Liver (tissue), 10 donors: ENCODE measurements at places on chromosomes 5 and 9. TPM values are rescaled to one million over a fixed set of nuclear protein-coding genes. Genes with fewer than 3 reads are reported as not detected.

BHMT gene
- 27.7 TPM for total RNA-seq

PCDHB16 gene
- 0.09 TPM for total RNA-seq

TMC1 gene
- not detected for total RNA-seq

TCF7 gene
- 1.8 TPM for total RNA-seq

MAMDC2 gene
- 4.4 TPM for total RNA-seq

EPB41L4A gene
- 8.0 TPM for total RNA-seq

RIGI gene
- total RNA-seq: 7.4 TPM

DNA sequence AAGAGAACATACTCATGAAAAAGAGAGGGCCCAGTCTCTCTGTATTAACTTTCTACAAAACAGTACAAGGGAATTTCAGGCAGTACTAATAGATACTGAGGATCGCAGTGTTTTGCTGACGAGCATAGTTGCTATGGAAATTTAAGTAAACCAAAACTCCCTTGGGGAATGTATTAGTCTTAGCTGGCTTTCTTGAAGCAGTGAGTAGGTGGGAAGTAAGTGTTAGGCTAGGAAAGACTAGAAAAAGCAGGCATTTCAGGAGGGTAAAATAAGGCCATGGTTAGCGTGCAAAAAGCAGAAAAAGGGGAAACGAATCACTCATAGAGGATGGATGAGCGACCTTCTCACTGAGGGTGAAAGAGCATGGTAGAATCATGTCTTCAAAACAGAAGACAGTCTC, 84.3 kb upstream of the ACTBL2 start:
- no peaks in the 10 kb centered on the region for H3K27me3 ChIP-seq
- DNase-seq: no peak
- H3K4me1 ChIP-seq: no peaks in the 10 kb centered on the region
- H3K36me3 ChIP-seq: no peaks in the 10 kb centered on the region
- H3K4me3 ChIP-seq: no peak overlapping the region
- H3K27ac ChIP-seq: no peak overlapping the region

- no peak for DNase-seq
- H3K36me3 ChIP-seq: no peaks in the 10 kb centered on the region
- H3K27ac ChIP-seq: no peak overlapping the region
- no peak overlapping the region for H3K4me3 ChIP-seq
- no peaks in the 10 kb centered on the region for H3K27me3 ChIP-seq
- no peaks in the 10 kb centered on the region for H3K4me1 ChIP-seq
These were observed 98.1 kb downstream of the PAX5 start for GRCh38 chr9:36935768-36936497.

- no peaks in the 10 kb centered on the region for H3K27me3 ChIP-seq
- H3K4me3 ChIP-seq: no peak overlapping the region
- DNase-seq: no peak
- no peaks in the 10 kb centered on the region for H3K36me3 ChIP-seq
These were observed 584.5 kb upstream of the DMAC1 start for GRCh38 chr9:8384091-8384490.

DNA sequence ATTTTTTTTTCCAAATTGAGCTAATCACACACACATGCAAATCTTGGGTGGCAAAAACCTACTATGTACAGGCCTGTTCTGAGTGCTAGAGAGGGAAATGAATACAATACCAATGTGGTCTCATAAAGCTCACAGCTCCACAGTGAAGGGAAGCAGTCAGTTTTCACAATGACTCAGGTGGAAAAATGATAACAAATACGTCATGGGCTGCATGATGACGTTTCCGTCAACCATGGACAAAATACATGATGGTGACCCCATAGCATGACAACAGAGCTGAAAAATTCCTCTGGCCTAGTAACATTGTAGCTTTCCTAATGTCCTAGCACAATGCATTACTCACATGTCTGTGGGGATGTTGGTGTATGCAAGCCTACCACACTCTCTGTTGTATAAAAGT, 252.5 kb downstream of the TRIM32 start:
- DNase-seq: no peak
- no peak overlapping the region for H3K4me3 ChIP-seq
- no peaks in the 10 kb centered on the region for H3K27me3 ChIP-seq
- H3K27ac ChIP-seq: no peak overlapping the region
- no peaks in the 10 kb centered on the region for H3K36me3 ChIP-seq

GRCh38 chr9:6096821-6097220, 81.4 kb upstream of the RANBP6 start:
- H3K36me3 ChIP-seq: no peaks in the 10 kb centered on the region
- H3K27me3 ChIP-seq: no peaks in the 10 kb centered on the region
- H3K4me1 ChIP-seq: no peaks in the 10 kb centered on the region
- DNase-seq: no peak
- H3K27ac ChIP-seq: no peak overlapping the region
- no peak overlapping the region for H3K4me3 ChIP-seq

GRCh38 chr9:33818847-33819500, 2.0 kb downstream of the UBE2R2 start:
- H3K27me3 ChIP-seq: no peaks in the 10 kb centered on the region
- peaks cover 40% of the 10 kb centered on the region for H3K4me1 ChIP-seq
- no peak for DNase-seq
- H3K4me3 ChIP-seq: peak overlapping the region; percentile 97
- peak overlapping the region; percentile 94 for H3K27ac ChIP-seq
- no peaks in the 10 kb centered on the region for H3K36me3 ChIP-seq

DNA sequence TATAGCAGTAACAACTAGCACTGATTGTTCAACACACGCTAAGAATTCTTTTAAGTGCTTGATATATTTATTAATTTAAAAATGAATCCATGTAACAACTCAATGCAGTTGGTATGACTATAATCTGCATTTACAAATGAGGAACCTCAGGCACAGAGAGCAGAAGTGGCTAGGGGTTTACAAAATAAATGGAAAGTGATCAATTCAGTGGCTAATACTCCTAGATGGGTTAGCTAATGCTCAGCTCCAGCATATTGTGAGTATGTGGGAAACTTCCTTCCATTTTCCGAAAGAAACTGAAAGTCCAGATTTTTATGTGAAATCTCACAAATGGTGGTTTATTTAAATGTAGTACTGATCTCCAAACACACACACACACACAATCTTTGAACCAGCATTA, 128.0 kb downstream of the RFX3 start:
- H3K27ac ChIP-seq: no peak overlapping the region
- no peaks in the 10 kb centered on the region for H3K36me3 ChIP-seq
- no peaks in the 10 kb centered on the region for H3K27me3 ChIP-seq
- DNase-seq: no peak
- H3K4me3 ChIP-seq: no peak overlapping the region
- no peaks in the 10 kb centered on the region for H3K4me1 ChIP-seq

DNA sequence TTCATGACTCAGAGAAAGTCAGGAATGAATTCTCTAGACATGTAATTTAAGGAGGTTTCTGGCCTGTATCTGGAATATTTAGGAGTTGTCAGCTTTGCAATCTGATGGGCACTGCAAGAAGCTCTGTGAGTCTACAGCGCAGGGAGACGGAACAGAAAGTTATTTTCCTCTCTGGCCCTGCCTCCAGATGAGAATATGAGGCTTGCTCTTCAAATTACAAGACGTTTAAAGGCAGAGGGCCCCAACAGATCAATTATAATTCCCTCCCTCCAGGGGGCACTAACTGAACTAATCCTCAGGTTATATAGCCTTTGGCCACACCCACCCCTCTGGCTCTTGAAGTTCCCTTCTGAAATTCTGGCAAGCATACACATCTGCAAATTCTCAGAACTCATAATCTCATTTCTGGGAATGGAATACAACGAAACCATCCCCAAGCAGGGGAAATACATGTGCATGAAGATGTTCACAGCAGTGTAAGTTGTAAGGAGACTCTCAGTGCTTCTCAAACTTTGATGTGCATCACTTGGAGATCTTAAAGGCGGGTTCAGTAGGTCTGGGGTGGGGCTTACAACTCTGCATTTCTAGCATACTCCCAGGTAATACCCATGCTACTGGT, 307.6 kb downstream of the CWC27 start:
- no peaks in the 10 kb centered on the region for H3K4me1 ChIP-seq
- H3K27me3 ChIP-seq: no peaks in the 10 kb centered on the region
- DNase-seq: no peak
- H3K4me3 ChIP-seq: no peak overlapping the region
- no peaks in the 10 kb centered on the region for H3K36me3 ChIP-seq

DNA sequence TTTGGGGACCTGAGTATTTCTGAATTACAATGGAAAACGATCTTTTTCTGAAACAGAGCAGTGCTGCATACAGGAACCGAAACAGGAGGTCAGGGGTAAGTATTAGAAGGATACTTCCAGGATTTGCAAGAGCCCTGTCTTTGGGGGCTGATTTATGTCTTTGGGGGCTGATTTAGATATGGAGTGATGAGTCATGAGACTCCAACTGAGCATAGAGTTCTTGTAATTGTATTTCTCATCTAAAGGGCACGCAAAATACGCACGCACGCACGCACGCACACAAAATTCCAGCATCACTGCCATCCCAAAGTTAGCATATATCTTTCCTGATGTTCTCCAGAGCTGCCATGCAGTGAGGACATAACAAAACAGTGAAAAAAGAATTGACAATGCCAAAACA, 414.8 kb upstream of the CCNH start:
- no peak for DNase-seq
- no peak overlapping the region for H3K27ac ChIP-seq
- H3K4me1 ChIP-seq: peaks cover 7% of the 10 kb centered on the region
- H3K4me3 ChIP-seq: no peak overlapping the region
- no peaks in the 10 kb centered on the region for H3K36me3 ChIP-seq

GRCh38 chr5:149133795-149134777, 7.2 kb upstream of the ABLIM3 start:
- H3K4me1 ChIP-seq: peaks cover 39% of the 10 kb centered on the region
- H3K36me3 ChIP-seq: no peaks in the 10 kb centered on the region
- H3K4me3 ChIP-seq: no peak overlapping the region
- H3K27me3 ChIP-seq: no peaks in the 10 kb centered on the region

DNA sequence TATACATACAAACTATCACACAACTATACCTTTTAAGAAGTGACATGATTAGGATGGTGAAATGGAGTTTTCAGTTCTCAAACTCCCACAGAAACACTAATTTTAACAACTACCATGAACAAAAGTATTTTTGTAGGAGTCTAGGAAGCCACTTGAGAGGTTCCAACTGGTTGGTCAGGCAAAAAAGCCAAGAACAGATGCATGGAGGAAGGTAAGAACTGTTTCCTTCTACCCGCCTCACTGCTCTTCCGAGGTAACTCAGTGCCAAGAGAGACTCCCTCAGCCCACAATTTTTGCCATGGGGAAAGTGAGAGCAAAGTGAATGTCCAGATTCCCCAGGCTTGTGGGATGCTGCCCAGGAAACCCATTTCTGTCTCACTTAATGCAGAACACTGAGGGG, 15.7 kb downstream of the BTNL8 start:
- no peak overlapping the region for H3K27ac ChIP-seq
- no peaks in the 10 kb centered on the region for H3K27me3 ChIP-seq
- H3K4me1 ChIP-seq: no peaks in the 10 kb centered on the region
- no peak overlapping the region for H3K4me3 ChIP-seq

GRCh38 chr9:93950619-93951601, 4.2 kb downstream of the BARX1 start:
- DNase-seq: no peak
- H3K36me3 ChIP-seq: no peaks in the 10 kb centered on the region
- H3K27ac ChIP-seq: no peak overlapping the region
- H3K27me3 ChIP-seq: peaks cover 33% of the 10 kb centered on the region
- H3K4me1 ChIP-seq: peaks cover 38% of the 10 kb centered on the region

GRCh38 chr5:17135050-17135449, 82.4 kb upstream of the BASP1 start:
- H3K4me1 ChIP-seq: no peaks in the 10 kb centered on the region
- H3K4me3 ChIP-seq: no peak overlapping the region
- no peak for DNase-seq
- no peaks in the 10 kb centered on the region for H3K27me3 ChIP-seq
- H3K27ac ChIP-seq: no peak overlapping the region
- no peaks in the 10 kb centered on the region for H3K36me3 ChIP-seq

- H3K27me3 ChIP-seq: no peaks in the 10 kb centered on the region
- no peaks in the 10 kb centered on the region for H3K36me3 ChIP-seq
- H3K27ac ChIP-seq: no peak overlapping the region
- no peak for DNase-seq
These were observed 676.5 kb downstream of the DMRTA1 start for GRCh38 chr9:23123048-23123632.

- no peak overlapping the region for H3K27ac ChIP-seq
- H3K27me3 ChIP-seq: no peaks in the 10 kb centered on the region
- no peaks in the 10 kb centered on the region for H3K36me3 ChIP-seq
- no peak overlapping the region for H3K4me3 ChIP-seq
- H3K4me1 ChIP-seq: peaks cover 7% of the 10 kb centered on the region
These were observed 141.0 kb downstream of the PBX3 start for GRCh38 chr9:125888211-125888610.

DNA sequence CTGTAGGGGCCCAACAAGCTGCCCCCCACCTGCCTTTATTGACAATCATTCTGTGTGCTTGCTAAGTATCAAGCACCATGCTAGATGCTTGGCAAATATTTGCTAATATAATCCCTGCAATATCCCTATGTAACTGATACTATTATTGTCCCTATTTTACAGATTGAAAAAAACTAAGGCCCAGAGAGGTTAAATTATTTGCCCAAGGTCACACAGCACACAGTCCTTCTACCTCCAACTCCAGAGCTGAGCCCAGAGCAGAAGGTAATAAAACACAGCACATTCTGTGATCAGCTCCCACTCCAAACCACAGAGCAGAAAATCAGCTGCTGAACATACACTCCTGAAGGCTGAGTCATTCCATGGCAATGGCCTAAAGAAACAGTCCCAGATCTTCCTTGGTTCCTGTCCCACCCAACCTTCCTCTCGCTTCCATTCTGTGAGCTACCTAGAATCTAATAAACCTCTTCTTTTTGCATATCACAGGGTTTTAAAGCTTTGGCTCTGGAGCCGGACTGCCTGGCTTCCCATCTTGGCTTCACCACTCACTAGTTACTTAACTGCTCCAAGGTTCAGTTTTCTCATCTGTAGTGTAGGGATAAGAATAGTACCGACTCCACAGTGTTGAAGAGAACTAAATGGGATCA, 66.7 kb upstream of the ADRA1B start:
- H3K4me1 ChIP-seq: no peaks in the 10 kb centered on the region
- no peaks in the 10 kb centered on the region for H3K36me3 ChIP-seq
- H3K27me3 ChIP-seq: no peaks in the 10 kb centered on the region
- no peak overlapping the region for H3K4me3 ChIP-seq
- DNase-seq: no peak

- no peak overlapping the region for H3K4me3 ChIP-seq
- peak; percentile 71 for DNase-seq
- H3K27me3 ChIP-seq: no peaks in the 10 kb centered on the region
- H3K4me1 ChIP-seq: peaks cover 18% of the 10 kb centered on the region
- no peaks in the 10 kb centered on the region for H3K36me3 ChIP-seq
- no peak overlapping the region for H3K27ac ChIP-seq
These were observed 4.9 kb upstream of the NR5A1 start for GRCh38 chr9:124511891-124512805.

GRCh38 chr5:167472566-167473108, 818.8 kb upstream of the WWC1 start:
- no peak overlapping the region for H3K27ac ChIP-seq
- H3K27me3 ChIP-seq: no peaks in the 10 kb centered on the region
- no peak overlapping the region for H3K4me3 ChIP-seq
- DNase-seq: no peak
